ENCODE measurements at places on chromosomes 11 and 22.

DNA sequence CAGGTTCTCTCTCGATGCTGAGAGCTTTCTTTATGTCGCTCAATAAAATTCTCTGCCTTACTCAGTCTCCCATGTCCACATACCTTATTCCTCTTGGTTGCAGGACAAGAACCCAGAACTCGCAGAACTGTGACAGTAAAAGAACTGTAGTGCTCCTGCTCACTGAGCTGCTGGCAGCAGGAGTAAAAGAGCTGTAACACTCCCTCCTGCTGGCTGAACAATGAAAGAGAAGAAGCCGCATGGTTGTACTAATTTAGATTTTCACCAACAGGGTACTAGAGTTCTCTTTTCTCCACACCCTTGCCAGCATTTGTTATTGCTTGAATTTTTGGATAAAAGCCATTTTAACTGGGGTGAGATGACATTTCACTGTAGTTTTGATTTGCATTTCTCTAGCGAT is 433.2 kb downstream of the GUCY1A2 start:
- no peak for DNase-seq

DNA sequence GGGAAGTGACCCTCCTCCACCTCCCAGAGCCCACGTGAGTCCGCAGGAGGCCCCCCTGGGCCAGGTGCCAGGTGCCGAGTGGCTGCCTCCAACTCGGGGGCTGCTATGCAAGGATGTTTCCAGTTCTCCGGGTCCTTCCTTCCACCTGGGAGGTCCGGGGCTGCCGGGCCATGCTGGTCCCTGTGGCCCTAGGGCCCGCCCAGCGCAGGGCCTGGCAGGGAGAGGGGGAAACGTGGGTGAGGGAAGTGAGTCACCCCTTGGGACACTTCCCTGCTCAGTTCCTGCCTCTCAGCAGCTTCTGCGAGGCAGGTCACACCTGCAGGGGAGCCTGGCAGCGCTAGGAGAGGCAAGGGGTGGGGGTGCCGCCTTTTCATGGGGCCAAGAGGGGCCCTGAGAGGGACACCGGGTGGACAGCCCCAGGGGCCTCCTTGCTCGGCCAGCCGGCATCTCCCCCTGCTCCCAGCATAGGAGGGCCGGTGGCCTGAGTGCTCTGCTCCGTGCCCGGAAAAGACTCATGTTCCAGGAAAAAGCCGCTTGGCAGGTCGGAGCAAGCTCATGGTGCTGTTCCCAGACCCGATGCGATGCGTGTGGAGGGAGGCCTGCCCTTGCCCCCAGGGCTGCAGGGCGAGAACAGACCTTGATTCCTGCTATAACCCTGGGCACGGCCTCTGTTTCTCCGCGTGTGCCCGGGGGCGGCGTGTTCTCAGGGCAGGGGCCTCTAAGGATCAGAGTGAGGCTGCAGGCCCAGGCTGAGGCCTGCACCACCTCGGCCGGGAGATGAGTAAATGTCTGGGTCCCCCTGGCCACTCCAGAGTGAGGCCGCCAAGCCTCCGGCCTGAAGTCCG is 30.3 kb upstream of the WNT7B start:
- no peak for DNase-seq

DNA sequence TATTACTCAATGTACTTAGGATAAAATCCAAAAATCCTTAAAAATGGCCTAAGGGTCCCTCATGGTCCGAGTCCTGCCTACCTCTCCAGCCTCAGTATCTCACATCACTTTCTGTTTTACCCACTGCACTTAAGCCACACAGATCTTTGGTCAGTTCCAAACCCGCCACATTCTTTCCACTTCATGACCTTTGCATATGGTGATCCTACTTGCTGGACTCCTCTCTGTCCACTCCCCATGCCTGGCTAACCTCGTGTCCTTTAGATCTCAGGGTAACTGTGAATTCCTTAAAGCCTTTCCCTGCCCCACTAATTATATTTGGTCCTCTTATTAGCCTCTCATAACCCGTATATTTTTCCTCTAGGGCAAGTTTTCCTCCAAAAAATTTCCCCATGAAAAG is 1.2 kb downstream of the NUP160 start:
- no peak for DNase-seq

GRCh38 chr11:34890812-34891211 is 25.4 kb downstream of the APIP start:
- DNase-seq: no peak

GRCh38 chr11:7353100-7353499 is 101.4 kb downstream of the SYT9 start:
- no peak for DNase-seq

GRCh38 chr11:101407324-101407723 is 176.5 kb downstream of the TRPC6 start:
- no peak for DNase-seq

- no peak for DNase-seq
Observed at GRCh38 chr22:46761017-46761416, 1.4 kb upstream of the TBC1D22A start.

GRCh38 chr11:119991669-119992068 is 146.2 kb downstream of the TRIM29 start:
- DNase-seq: no peak

DNA sequence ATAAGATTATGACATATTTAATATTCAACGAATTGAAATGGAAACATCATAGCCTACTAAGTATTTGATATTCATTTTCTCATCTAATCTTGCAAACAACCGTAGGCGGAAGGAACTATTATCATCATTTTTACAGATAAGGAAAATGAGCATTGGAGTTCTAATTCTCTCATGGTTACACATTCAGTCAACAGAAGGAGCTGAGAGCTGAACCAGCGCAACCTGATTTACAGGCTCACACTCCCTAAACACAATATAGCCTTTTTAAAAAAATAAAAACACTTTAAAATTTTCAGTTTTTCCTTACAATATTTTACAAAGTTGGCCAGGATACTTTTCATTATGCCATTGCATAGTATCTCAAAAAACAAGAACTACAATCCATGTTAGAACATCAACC is 74.8 kb downstream of the APOL5 start:
- DNase-seq: no peak

DNA sequence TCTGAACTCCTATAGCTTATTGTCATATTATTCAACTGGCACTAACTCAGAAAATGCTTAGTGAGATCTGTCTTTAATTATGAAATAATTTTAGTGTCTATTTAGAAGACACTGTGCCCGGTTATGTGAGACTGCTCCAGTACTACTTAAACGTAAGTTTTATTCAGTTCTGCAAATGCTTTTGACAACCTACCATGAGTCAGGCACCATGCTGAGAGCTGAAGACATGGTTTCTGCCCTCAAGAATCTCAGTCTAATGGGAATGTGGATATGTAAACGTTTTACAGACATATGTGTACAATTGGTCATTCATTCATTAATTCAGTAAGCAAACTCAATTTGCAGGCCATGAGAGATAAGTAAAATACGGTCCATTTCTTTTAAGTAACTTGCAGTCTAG is 40.0 kb downstream of the DCUN1D5 start:
- DNase-seq: no peak

GRCh38 chr11:18714443-18714780 is 11.6 kb downstream of the IGSF22 start:
- DNase-seq: no peak

DNA sequence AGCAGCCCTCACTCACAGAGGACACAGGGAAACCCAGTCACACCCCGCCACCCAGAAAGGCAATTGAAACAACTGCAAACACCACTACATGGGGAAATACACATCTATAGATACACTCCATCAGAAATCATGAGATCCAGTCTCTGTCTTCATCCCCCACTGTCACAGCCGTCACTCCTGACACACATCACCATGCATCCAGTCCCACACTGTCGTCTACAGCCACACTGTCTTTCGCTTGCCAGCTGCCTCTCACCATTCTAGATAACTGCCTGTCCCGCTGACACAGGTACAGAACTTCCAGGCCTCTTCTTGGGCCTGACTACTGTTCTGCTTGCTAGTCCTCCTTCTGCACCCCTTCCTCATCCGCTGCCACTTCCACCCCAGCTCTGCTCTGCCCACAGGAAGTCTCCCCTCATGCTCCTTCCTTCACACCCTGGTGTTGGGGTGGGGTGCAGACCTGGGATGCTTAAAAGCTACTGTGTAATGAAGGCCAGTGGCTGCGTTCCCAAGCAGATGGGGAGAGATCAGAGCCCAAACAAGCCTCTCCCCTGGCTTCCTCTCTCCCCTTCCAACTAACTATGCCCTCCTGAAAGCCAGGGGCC is 42.6 kb downstream of the SLC22A12 start:
- DNase-seq: no peak

DNA sequence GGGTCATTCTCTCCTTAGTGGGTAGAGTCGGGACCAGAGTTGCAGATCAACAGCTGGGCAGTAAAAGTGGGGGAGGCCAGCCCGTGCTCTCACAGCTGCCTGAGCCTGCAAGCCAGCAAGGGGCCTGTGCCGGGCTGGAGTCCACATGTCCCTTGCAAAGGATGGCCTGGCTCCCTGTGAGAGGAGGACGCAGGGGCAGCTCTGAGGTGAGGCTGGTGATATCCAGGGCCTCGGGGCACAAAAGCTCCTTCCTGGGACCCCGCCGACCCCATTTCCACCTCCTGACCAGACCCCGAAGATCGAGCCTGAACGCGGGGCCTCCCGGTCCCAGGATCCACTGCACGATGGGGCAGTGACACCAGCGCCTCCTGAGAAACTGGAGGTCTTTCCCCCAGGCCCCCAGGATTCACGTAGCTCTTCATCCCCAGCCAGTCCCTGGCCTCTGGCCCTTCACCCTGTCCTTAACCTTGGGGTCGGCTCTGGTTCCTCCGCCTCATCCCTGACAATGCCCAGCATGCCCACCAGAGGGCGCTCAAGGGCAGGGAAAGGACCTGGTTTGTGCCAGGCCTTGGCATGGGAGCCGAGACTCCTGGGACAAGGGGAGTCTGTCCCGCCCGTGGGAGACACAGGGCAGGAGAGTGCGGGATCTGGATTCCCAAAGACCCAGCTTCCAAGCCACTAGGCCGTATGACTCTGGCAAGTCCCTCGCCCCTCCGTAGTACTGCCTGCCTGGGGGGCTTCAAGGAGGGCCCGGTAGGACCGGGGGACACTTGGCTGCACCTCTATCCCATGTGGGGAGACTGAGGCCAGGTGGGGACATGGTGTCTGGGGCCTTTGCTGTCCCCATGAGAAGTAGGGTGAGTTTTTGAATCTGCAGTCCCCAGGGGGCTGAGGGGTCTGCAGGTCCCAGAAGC is 17.8 kb upstream of the WNT7B start:
- peak; percentile 71 for DNase-seq

DNA sequence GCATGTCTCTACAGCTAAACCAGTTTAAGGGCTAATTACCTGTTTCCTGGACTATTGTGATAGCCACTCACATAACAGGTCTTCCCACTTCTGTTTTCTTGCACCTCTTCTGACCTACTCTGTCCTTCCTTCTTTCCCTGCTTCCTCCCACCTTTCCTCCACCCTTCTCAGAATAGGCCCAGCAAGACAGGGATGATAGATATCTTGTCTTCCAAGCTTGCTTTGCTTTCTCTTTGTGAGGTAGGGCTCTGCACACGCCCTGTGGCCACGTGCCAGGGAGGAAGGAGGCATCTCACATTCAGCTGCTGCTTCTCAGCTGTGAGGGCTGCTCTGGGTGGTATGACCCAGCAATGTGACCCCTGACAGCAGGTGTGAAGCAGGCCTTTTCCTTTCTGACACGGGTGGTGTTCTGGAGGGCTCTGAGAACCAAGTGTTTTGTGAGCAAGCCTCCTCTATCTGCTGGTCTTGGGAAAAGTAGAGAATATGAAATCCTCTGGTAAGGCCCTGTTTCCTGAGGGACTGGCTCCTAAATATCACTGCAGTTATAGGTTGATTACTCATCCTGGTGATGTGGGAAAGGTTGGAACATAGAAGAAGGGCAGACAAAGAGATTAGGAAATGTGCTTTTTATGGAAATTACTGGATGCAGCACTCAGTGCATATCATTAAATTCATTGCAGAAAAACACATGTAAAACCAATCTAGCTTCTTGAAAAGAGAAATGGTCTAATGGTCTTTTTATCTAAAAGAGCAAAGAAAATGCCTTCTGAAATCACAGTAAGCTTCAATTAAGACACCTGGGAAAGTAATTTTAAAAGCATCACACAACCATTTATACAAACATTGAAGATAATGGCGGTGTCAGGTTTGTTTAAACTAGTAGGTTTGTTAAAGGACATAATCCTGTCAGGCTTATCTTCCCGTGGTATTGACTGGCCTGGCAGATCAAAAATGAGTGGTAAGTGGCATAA is 8.5 kb downstream of the AMOTL1 start:
- no peak for DNase-seq

DNA sequence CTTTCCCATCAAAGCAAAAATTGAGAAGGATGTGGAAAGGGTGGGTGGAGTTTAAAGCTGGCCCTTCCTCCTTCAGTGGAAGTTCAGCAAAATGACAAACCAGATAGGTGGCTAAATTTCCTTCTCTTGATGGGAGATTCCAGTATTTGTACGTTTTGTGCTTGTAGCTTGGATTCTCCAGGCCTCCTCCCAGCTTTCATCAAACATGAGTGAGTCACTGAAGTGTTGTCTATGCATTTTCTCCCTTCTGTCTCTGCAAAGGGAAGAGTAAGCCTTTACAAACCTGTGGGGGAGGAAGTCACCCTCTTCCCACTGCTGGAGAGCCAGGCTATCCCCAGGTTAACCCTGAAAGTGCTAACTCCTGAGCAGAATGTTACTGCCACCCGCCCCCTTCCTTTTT is 6.4 kb downstream of the MARK2 start:
- DNase-seq: no peak

- DNase-seq: no peak
Observed at GRCh38 chr22:26432619-26433311, 3.7 kb downstream of the ASPHD2 start.

DNA sequence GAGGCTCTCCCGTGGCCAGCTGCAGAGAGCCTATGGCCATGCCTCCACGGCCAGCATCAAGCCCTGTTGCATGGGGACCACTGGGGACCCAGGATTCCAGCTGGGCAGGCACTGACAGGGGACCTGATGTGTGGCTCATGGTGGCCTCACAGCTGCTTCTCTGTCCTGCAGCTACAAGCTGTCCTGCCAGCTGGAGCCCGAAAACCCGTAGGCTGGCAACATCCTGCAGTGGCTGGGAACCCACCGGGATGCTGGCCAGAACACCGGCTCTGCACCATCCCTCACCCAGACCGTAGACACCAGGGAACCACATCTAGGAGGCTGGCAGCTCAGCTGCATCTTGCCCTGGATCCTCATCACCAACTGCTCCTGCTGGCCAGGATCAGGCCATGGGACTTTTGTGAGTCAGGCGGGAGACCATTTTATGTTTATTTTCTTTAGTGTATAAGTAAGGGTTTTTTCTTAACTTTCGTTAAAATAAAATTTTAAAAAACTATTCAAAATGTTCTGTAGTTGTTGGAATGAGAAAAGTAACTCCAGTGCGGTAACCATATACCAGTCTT is 7.9 kb downstream of the RGL4 start:
- no peak for DNase-seq

- no peak for DNase-seq
Observed at GRCh38 chr22:26670459-26670858, 13.1 kb downstream of the MIAT start.

DNA sequence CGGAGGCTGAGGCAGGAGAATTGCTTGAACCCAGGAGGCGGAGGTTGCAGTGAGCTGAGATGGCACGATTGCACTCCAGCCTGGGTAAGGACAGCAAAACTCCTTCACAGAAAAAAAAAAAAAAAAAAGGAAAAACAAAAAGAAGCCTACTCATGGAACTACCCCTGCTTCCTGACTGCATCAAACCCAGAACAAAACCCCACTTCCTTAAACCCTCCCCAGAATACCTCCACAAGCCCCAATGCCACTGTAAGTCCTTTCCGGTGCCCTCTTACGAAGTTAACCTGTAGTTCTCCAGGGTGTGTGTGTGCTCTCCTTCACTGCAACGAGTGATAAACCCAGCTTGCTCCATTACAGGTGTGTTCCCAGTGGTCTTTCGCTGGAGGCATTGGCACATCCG is 8.6 kb upstream of the TOLLIP start:
- DNase-seq: no peak

Data from stimulated activated CD4-positive, alpha-beta T cell treated with anti-CD3 and anti-CD28 coated beads, Interleukin-15, amount 100 ng/mL, for 1 hour (primary cell).